ENCODE measurements at places on chromosomes 5 and 9.
A peak's percentile ranks its signal among the peaks of the same experiment; 100 is the strongest.

DNA sequence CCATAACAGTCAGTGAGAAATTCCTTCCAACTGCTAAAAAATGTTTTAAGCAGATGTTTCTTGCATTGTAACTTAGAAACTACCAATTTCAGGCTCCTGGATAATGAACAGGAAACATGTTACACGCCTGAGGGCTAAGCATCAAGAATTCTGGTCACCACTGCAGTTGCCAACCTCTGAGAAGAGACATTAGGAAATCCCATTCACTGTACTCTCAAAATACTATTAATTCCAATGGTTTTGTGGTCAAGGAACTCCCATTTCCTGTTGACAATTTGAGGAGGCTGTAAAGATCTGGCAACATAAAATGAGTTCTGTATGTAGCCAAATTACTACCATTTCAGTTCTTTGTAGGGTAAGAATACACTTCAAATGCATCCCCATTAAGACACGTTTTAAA lies 456.0 kb upstream of the MEF2C start:
- DNase-seq: no peak

- no peak for DNase-seq
Measured at GRCh38 chr5:143644727-143645126, 167.2 kb upstream of the HMHB1 start.

- DNase-seq: peak; percentile 85
Measured at GRCh38 chr5:392431-392988, 50.5 kb upstream of the EXOC3 start.

- DNase-seq: no peak
Measured at GRCh38 chr9:136138566-136138965, 19.9 kb upstream of the TMEM250 start.

- DNase-seq: no peak
Measured at GRCh38 chr5:127875235-127876021, 172.2 kb downstream of the CCDC192 start.

- DNase-seq: no peak
Measured at GRCh38 chr9:127776195-127776923, 2.1 kb downstream of the SH2D3C start.

DNA sequence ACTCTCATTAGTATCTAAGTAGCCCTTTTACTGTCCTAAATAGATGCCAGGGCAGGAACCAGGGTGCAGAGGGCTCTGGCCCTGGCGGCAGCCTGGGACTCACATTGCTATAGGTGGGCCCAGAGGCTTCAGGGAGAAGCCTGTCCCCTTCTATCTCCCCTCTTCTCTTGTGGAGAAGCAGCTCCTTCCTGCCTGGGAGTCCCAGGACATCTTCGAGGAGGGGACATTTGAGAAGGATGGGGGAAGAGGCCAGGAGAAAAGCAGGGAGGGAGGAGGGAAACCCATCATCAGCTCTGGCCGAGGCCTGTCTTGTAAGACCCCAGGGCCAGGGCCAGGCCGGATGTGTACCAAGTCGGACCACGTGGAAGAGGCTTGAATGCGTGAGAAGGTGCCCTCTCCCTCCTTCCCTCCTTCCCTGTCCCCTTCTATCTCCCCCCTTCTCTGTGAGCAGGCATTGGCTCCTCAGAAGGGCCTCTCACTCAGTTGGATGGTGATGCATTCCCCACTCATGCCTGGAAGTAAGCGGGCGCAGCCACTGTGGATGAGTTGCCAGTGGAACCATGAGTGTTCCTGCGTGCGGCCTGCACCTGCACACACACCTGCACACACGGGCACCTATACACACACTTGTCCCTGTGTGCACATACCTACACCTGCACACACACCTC lies 20.7 kb upstream of the LPCAT1 start:
- peak; percentile 89 for DNase-seq

DNA sequence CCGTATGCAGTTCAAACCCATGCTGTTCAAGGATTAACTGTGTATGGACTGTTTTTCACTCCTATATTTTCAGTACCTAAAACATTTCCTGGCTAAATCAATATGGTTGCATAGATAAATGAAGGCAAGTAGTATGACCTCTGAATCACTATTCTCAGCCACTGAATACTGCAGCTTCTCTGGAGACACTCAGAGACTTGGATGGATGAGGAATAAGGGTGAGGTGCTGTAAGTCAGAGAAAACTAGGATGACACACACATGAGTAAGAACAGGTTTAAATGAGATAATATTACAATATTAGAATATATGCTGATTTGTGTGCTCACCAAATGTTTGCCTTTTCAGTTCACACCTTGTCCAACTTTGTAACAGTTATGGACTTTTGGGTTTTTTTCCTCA lies 26.0 kb upstream of the ANXA1 start:
- DNase-seq: no peak

DNA sequence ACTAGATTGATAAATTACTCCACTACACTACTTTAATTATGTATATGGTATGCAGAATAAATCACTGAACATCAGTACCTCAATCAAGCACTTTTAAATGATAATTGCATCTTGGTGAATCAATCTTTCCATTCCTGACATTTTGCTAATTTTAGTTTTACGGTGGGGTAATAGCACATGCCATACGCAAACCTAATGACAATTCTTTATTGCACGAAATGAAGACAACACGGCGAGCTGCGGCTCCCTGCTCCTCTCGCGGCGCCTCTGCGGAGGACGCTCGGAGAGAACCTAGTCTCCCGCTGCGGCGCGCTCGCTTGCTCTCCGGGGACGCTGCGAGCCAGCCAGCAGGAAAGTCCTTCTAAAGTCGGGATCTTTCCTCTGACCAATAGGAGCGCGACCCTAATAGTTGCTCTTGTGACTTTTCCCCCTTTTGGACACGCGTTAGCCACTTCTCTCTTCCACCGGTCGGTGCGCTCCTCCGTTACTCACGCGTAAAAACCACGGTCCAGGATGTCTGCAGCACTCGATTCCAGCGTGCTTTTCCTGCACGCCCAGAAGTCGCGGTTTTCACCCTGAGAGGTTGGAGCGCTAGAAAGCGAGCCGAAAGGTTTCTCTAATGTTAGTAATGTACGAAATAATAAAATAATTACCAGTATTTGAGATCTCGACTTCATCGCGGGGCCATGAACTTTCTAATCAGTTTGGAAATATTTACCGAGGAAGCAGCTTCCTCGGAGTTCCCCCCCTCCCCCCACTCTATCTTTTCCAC lies 1.0 kb upstream of the MEF2C start:
- no peak for DNase-seq

- DNase-seq: no peak
Measured at GRCh38 chr9:75365196-75365595, 276.9 kb downstream of the OSTF1 start.

DNA sequence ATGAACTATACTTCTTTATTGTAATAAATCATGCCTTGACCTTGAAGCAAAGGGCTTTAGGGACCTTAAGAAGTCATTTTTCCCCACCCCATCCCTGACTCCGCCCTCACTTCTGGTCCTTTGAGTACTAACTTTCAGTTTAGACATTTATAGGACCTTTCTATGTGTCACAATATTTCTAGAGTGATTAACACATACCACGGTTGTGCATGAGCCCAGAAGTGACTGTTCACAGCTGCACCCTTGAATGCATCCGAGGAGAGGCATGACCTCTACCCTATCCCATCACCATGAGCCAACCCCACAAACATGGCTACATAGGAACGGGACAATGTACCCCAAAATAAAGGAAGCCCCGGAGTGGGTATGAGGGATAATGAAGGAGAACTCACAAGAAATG lies 160.3 kb downstream of the HSD17B3 start:
- DNase-seq: no peak

- DNase-seq: no peak
Measured at GRCh38 chr5:180829726-180830125, 27.1 kb upstream of the MGAT1 start.

GRCh38 chr5:131634666-131634995 lies 398 bp downstream of the RAPGEF6 start:
- DNase-seq: no peak

- DNase-seq: no peak
Measured at GRCh38 chr9:73474002-73474600, 322.4 kb downstream of the ANXA1 start.

DNA sequence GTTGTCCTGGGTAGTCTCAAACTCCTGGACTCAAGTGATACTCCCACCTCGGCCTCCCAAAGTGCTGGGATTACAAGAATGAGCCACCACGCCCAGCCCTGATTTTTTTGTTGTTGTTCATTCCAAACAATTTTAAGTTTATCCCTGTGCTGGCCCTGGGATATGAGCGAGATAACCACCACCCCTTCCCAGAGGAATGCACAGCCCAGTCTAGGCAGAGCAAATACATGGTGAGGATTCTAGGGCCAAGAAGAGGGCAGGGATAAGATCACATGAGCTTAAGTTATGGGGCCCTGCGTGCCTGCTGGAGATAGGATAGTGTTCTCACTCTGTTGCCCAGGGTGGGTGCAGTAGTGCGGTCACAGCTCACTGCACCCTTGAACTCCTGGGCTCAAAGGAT lies 21.0 kb upstream of the TOR1B start:
- no peak for DNase-seq

GRCh38 chr5:22514231-22514630 lies 338.9 kb downstream of the CDH12 start:
- DNase-seq: no peak

- DNase-seq: no peak
Measured at GRCh38 chr5:139658501-139658927, 10.4 kb downstream of the CXXC5 start.

- DNase-seq: no peak
Measured at GRCh38 chr5:108515517-108516105, 133.7 kb upstream of the FBXL17 start.

GRCh38 chr5:181153814-181154213 lies 6.4 kb downstream of the OR2V2 start:
- DNase-seq: no peak

GRCh38 chr9:126386088-126386487 lies 59.5 kb downstream of the MVB12B start:
- DNase-seq: no peak

- no peak for DNase-seq
Measured at GRCh38 chr5:176624142-176624541, 6.2 kb downstream of the SNCB start.

GRCh38 chr9:121289026-121289771 lies 21.2 kb downstream of the GSN start:
- DNase-seq: no peak

- peak; percentile 49 for DNase-seq
Measured at GRCh38 chr5:376799-377325, 55.3 kb downstream of the AHRR start.

GRCh38 chr5:150043657-150044328 lies 42.6 kb downstream of the CSF1R start:
- DNase-seq: no peak

DNA sequence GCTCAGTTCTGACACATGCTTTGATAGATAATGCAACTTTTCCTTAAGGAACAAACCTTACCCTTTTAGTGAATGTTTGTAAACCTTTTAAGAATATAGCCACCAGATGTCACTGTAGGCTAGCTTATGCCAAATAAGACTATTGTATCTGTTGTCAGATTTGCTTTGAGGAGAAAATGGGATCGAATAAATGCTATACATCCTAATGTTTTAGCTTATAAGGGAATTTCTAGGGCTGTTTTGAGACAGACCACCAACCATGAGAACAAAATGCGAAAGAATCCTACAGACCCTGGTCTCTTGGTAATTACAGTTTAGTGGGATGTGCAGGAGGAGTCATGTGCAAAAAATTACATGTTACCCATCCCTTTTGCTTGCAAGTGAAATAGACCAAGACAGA lies 127.6 kb upstream of the NMUR2 start:
- no peak for DNase-seq

- no peak for DNase-seq
Measured at GRCh38 chr9:69671311-69671878, 776 bp downstream of the APBA1 start.

DNA sequence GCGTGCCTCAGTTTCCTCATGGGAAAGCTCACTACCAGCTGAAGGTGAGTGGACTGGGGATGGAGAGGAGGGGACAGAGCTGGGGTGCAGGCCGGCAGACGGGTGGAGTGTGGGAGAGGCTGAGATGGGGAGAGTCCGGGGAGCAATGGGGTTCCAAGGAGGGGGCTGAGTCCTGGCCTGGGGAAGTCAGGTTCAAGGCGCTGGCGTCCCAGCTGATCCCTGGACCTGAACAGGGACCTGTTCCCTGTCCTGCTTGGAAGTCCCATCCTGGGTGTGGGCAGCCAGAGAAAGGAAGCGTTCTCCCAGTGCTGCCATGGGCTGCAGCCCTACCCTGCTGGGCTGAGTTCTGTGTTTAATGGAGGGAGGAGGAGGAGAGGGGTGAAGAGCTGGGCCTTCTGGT lies 60.9 kb upstream of the GNE start:
- no peak for DNase-seq

- DNase-seq: no peak
Measured at GRCh38 chr5:8984386-8984785, 561.5 kb downstream of the SEMA5A start.

GRCh38 chr5:8478326-8478725 lies 609.4 kb downstream of the MTRR start:
- no peak for DNase-seq

DNA sequence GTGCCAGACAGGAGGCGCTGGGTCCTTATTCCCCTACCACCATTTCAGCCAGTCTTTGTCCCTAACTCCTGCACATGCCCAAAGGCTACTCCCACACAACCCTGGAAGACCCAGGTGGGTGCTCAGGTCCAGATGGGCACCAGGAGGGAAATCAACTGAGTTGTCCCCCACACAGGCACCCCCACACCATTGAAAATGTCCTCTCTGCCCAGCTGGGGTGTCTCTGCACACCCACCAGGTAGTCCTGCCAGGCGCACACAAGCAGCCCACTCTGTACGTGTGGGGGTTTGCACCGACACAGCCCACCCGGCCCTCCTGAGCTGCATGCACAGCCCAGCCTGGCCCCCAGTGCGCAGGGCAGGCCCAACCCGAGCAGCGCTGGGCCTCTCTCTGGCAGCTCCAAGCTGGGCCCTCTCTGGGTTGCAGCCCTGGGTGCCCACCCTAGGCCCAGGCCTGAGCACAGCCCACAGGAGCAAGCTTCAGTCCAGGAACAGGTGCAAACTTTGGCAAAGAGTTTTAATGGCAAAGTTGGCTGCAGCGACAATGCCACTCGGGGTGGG lies 2.2 kb downstream of the RNF208 start:
- no peak for DNase-seq

DNA sequence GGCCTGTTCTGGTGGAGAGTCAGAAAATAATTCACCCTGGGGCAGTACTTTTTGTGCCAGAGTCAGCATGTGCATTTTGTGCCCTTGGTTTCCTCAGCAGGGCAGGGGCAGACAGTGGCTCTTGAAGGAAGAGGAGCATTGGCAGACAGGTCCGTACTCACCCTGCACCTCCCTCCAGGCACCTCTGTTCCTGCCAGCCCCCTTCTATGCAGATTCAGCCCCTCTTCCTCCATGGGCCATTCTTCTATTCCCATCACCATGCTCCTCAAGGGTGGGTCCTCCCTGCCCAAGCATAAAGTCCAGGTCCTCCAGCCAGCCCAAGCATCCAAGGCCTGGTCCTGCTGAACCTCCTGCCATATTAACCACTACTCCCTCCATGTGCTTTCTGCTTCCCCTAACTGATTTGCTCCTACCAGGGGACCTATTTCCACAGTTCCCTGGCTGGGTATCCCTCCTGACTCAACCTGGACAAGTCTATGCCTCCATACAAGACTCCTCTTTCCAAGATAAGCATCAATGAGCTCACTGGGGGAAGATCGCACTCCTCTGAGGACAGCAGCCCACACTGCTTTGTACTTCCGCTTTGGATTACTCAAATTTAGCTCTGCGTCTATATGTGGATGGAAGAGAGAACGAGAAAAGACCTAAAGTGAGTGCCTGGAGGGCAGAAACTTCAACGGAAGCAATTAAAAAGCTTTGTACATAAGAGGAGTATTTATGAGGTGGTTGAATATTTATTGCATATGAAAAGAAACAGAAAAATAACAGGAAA lies 9.3 kb upstream of the ACSL6 start:
- DNase-seq: no peak

Measured in vagina (tissue), 2 donors.